ENCODE measurements at places on chromosomes 7 and 10.

- no peak overlapping the region for H3K27ac ChIP-seq
- peak overlapping the region; percentile 40 for H3K4me3 ChIP-seq
- H3K27me3 ChIP-seq: peaks cover 78% of the 10 kb centered on the region
- peaks cover 23% of the 10 kb centered on the region for H3K4me1 ChIP-seq
- H3K36me3 ChIP-seq: 0 out of 2 replicates have a peak, but pooled peaks cover 3% of the 10 kb centered on the region
Observed at GRCh38 chr7:1248143-1248915, 15.7 kb downstream of the UNCX start.

DNA sequence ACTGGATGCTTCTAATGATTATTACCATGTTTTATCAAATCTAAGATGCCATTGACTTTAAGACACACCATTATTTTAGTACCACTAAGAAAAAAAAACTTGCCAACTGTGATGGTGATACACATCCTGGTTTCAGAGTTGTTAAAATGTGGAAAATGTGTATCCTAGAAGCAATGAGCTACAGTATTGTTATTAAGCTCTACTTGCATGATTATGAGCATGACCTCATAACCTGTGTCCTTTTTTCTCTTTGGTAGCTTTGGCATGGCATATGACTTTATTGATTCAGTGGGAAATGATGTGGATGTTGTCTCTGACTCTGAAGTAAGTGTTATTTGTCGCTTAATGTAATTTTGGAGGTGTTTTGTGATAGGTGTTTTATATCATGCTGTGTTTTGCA, 3.3 kb downstream of the EDRF1 start:
- peaks cover 59% of the 10 kb centered on the region for H3K36me3 ChIP-seq
- peaks cover 4% of the 10 kb centered on the region for H3K27me3 ChIP-seq
- H3K27ac ChIP-seq: no peak overlapping the region
- H3K4me3 ChIP-seq: no peak overlapping the region
- no peak for DNase-seq

DNA sequence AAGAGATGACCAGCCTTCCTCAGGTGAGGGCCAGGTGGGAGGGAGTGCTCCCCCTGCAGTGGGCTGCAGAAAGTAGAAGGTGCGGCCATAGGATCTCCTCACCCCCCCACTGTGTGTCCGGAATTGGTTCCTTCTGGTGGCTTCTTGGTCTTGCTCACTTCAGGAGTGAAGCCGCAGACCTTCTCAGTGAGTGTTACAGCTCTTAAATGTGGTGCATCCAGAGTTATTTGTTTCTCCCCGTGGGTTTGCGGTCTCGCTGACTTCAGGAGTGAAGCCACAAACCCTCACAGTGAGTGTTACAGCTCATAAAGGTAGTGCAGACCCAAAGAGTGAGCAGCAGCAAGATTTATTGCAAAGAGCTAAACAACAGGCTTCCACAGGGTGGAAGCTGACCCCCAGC, 90.3 kb upstream of the NPS start:
- DNase-seq: no peak
- H3K27me3 ChIP-seq: no peaks in the 10 kb centered on the region
- peaks cover 9% of the 10 kb centered on the region for H3K36me3 ChIP-seq

DNA sequence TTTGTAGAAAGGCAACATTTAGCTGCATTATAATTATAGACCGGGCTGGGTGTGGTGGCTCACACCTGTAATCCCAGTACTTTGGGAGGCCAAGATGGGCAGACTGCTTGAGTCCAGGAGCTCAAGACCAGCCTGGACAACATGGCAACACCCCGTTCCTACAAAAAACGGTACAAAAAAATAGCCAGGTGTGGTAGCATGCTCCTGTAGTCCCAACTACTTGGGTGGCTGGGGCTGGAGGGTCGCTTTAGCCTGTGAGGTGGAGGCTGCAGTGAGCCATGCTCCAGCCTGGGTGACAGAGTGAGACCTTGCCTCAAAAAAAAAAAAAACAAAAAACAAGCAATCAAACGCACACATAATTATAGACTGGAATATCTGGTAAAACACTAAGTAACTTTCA, 5.0 kb downstream of the YWHAG start:
- H3K27me3 ChIP-seq: no peaks in the 10 kb centered on the region
- no peak overlapping the region for H3K27ac ChIP-seq
- DNase-seq: no peak
- H3K4me1 ChIP-seq: peaks cover 54% of the 10 kb centered on the region
- no peak overlapping the region for H3K4me3 ChIP-seq
- peaks cover 81% of the 10 kb centered on the region for H3K36me3 ChIP-seq

GRCh38 chr10:96987842-96988175, 155.7 kb downstream of the LCOR start:
- H3K36me3 ChIP-seq: no peaks in the 10 kb centered on the region
- peaks cover 26% of the 10 kb centered on the region for H3K4me1 ChIP-seq
- no peak overlapping the region for H3K4me3 ChIP-seq
- DNase-seq: no peak
- H3K27me3 ChIP-seq: no peaks in the 10 kb centered on the region
- H3K27ac ChIP-seq: no peak overlapping the region

DNA sequence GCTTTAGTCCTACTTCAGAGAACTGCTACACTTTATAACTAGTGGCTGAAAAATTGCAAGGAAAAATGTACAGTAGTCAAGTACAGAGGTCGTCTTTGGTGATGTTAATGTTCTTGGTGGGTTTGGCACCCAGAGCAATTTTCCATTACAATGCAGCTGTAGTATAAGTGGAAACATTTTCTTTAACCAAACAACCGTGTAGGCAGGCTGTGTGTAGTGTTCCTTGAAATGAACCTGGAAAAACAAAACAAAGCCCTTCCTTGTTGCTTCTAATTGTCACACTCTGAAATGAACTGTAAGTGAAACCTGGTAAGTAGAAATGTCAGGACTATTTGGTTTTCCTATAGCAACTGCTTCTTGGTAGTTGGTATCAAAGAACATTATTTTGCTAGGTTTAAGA, 256.9 kb downstream of the MDFIC start:
- peaks cover under 1% of the 10 kb centered on the region for H3K27me3 ChIP-seq
- peaks cover 7% of the 10 kb centered on the region for H3K4me1 ChIP-seq
- no peak overlapping the region for H3K27ac ChIP-seq
- no peak overlapping the region for H3K4me3 ChIP-seq
- DNase-seq: no peak

- H3K4me3 ChIP-seq: no peak overlapping the region
- no peaks in the 10 kb centered on the region for H3K36me3 ChIP-seq
- no peaks in the 10 kb centered on the region for H3K27me3 ChIP-seq
- H3K27ac ChIP-seq: no peak overlapping the region
Observed at GRCh38 chr7:55072251-55072650, 53.4 kb downstream of the EGFR start.

DNA sequence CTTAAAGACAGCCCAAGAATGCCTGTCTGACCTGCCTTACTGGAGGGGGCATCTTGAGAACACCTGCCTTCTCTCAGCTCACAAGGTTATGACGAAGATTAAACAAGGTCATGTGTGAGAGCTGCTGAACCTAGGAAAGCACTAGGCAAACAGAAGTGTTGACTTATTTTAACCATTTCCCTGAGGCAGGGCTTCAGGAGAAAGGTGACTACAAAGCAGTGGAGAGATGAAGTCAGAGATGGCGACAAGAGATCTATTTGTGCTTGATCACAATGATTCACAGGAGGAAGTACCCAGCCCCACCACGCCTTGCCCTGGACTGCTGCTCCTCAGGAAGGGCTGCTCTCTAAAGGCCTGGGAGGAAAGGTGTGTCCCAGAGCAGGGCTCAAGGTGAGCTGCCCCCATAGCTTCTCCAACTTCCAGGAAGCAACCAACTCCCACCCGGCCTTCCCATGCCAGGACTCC, 27.8 kb downstream of the STN1 start:
- H3K27me3 ChIP-seq: no peaks in the 10 kb centered on the region
- no peak overlapping the region for H3K4me3 ChIP-seq
- H3K4me1 ChIP-seq: no peaks in the 10 kb centered on the region
- 0 out of 2 replicates have a peak, but pooled peaks cover 3% of the 10 kb centered on the region for H3K36me3 ChIP-seq
- DNase-seq: no peak

GRCh38 chr7:149085866-149086265, 4.7 kb downstream of the ZNF786 start:
- H3K36me3 ChIP-seq: peaks cover 44% of the 10 kb centered on the region
- H3K4me3 ChIP-seq: no peak overlapping the region
- H3K27me3 ChIP-seq: no peaks in the 10 kb centered on the region
- H3K4me1 ChIP-seq: peaks cover 12% of the 10 kb centered on the region

GRCh38 chr10:69327463-69328379, 49.4 kb downstream of the HK1 start:
- DNase-seq: no peak
- peak overlapping the region; percentile 18 for H3K4me3 ChIP-seq
- peaks cover 4% of the 10 kb centered on the region for H3K36me3 ChIP-seq
- peaks cover 98% of the 10 kb centered on the region for H3K4me1 ChIP-seq
- peak overlapping the region; percentile 98 for H3K27ac ChIP-seq

GRCh38 chr10:71396711-71397295, at the start of gene CDH23:
Gene CDH23, plus strand, starts transcription at chr10:71396920. Its CDS starts 42,912 bp downstream, at chr10:71439832.
- peak; percentile 69 for DNase-seq
- H3K36me3 ChIP-seq: no peaks in the 10 kb centered on the region
- peak within 1 kb of the TSS; percentile 70 for H3K4me3 ChIP-seq
- peaks cover 59% of the 10 kb centered on the region for H3K27me3 ChIP-seq
- H3K4me1 ChIP-seq: peaks cover 20% of the 10 kb centered on the region

DNA sequence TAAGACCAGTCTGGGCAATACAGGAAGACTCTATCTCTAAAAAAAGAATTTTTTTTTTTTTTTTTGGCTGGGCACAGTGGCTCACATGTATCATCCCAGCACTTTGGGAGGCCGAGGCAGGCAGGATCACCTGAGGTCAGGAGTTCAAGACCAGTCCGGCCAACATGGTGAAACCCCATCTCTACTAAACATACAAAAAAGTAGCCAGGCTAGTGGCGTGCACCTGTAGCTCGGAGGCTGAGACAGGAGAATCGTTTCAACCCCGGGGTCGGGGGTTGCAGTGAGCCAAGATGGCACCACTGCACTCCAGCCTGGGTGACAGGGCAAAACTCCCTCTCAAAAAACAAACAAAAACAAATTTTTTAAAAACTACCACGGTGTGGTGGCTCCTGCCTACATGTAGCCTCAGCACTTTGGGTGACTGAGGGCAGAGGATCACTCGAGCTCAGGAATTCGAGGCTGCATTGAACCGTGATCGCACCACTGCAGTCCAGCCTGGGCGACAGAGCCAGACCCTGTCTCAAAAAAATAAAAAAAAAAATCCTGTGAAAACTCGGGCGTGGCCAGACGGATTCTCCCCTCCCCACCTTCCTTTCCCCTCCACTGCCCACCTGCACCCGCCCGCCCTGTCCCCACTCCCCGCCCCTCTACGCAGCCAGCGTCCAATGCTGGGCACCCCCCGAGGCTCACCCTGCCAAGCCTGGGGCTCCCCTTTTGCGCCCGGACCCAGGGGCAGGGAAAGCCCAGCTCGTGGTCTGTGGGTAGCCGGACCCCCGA, 745 bp upstream of the ORAI2 start:
- H3K4me1 ChIP-seq: peaks cover 29% of the 10 kb centered on the region
- no peaks in the 10 kb centered on the region for H3K36me3 ChIP-seq
- H3K27me3 ChIP-seq: no peaks in the 10 kb centered on the region
- H3K27ac ChIP-seq: no peak overlapping the region
- DNase-seq: no peak
- peak overlapping the region; percentile 75 for H3K4me3 ChIP-seq

DNA sequence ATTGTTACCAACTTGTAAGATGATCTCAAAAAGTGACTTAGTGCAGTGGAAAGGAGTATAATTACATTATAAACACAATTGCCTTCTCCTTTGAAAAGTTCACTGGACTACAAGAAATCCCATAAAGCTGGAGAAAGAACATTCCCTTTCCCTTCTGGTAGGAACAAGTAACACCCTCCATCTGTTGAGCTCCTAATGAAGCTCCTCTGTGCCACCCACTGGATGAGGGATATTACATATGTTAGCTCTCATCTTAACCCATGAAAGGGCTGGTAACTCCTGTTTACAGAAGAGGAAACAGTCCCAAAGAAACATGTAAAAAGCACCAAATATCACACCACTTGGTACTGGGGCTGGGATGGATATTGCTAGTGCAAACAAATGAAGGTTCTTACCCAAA, 8.1 kb downstream of the PGAM1 start:
- H3K27ac ChIP-seq: peak overlapping the region; percentile 39
- H3K36me3 ChIP-seq: peaks cover 74% of the 10 kb centered on the region
- no peak for DNase-seq
- H3K4me3 ChIP-seq: no peak overlapping the region
- H3K27me3 ChIP-seq: no peaks in the 10 kb centered on the region

DNA sequence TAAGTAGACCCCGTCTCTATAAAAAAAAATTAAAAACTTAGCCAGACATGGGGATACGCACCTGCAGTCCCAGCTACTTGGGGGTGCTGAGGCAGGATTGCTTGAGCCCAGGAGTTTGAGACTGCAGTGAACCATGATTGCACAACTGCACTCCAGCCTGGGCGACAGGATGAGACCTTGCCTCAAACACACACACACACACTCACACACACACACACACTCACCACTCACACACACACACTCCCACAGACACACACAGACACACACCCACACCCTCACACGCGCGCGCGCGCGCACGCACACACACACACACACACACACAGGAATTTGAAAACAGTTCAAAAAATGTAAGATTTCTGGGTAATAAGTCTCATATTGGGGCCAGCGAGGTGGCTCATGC, 8.7 kb upstream of the GRIFIN start:
- H3K4me1 ChIP-seq: no peaks in the 10 kb centered on the region
- no peak overlapping the region for H3K4me3 ChIP-seq
- H3K27me3 ChIP-seq: no peaks in the 10 kb centered on the region
- no peak overlapping the region for H3K27ac ChIP-seq
- H3K36me3 ChIP-seq: no peaks in the 10 kb centered on the region

DNA sequence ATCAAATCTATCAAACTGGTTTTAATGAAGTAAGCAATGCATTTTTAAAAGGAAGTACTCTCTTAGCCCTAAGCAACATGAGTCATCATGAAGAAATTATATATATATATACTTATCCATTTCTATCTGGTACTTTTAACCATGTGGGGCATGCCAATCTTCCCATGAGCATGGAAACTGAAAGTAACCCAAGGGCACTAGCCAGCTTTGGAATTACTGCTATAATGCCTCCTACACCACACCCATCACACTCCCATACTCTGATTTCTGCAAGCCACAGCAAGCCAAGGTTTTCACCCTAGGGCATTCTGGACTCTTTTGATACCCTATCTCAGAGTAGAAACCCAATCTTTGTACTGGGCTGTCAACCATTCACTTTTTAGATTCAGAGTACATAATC, 204.6 kb downstream of the IMMP2L start:
- no peak for DNase-seq
- no peaks in the 10 kb centered on the region for H3K27me3 ChIP-seq
- no peaks in the 10 kb centered on the region for H3K36me3 ChIP-seq
- peaks cover 3% of the 10 kb centered on the region for H3K4me1 ChIP-seq

DNA sequence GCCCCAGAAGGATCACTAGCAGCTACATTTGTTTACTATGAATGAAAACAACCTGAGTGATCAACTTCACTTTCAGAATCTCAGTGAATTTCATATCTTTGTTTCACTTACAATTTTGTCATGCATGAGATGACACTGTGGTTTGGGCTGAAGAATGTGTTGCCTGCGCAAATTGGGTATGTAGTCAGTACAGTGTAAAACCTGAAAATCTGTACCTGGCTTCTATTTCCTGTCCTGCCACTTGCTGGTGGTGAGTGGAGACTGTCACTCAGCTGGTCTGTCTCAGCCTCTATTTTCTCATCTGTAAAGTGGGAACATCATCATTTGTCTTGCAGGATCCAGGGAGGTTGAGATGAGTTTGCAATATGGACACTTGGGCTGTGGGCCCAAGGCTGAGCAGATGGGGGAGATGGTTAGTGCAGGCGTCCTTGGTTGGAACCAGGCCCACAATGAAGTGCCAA, 118.0 kb downstream of the WDFY4 start:
- peaks cover 10% of the 10 kb centered on the region for H3K27me3 ChIP-seq
- H3K4me1 ChIP-seq: peaks cover 22% of the 10 kb centered on the region
- H3K4me3 ChIP-seq: no peak overlapping the region
- H3K27ac ChIP-seq: no peak overlapping the region

- H3K27ac ChIP-seq: no peak overlapping the region
- H3K4me1 ChIP-seq: no peaks in the 10 kb centered on the region
- peaks cover 6% of the 10 kb centered on the region for H3K27me3 ChIP-seq
- H3K4me3 ChIP-seq: no peak overlapping the region
- DNase-seq: no peak
Observed at GRCh38 chr10:32413513-32413912, 32.4 kb upstream of the CCDC7 start.
